ENCODE measurements at places on chromosomes 16 and 17. TPM values are rescaled to one million over a fixed set of nuclear protein-coding genes. Genes with fewer than 3 reads are reported as not detected.
A peak's percentile ranks its signal among the peaks of the same experiment; 100 is the strongest.

GRCh38 chr17:4998027-4998731 is 429 bp downstream of the KIF1C start:
- no peak for DNase-seq

DNA sequence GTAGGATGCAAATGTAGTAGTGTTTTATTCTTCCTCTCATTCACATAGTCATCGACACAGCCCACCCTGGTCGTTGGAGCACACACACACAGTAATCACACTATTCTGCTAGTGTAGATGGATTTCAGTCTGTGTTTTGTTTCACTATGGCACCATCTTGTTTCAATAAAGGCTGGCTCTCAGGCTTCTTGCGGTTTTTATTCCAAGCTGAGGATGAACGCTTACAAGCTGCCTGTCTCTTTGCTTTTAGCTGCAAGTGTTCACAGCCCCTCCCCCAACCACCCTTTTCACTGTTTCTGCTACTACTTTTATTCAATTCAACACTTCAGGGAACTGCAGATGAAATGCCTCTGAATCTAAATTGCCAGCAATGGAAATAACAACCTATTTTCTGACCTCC is 140.9 kb upstream of the PMFBP1 start:
- no peak for DNase-seq

DNA sequence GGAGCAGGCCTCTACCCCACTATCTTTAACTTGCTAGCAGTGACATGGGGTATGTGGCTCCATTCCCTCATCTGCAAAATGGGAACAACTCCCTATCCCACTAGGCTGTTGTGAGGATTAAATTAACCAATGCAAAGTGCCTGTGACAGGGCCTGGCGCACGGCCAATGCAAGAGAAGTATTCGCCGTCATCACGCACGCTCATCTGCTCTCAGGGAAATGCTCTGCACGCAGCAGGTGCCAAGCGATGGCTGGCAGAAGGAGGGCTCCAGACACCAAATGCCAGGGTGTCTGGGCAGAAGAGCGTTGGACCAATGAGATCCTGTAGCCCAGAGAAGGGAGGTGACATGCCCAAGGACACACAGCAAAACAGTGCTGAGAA is 17.3 kb downstream of the FAM83G start:
- no peak for DNase-seq

GRCh38 chr17:42016411-42016831 is 818 bp downstream of the DNAJC7 start:
- DNase-seq = no peak

DNA sequence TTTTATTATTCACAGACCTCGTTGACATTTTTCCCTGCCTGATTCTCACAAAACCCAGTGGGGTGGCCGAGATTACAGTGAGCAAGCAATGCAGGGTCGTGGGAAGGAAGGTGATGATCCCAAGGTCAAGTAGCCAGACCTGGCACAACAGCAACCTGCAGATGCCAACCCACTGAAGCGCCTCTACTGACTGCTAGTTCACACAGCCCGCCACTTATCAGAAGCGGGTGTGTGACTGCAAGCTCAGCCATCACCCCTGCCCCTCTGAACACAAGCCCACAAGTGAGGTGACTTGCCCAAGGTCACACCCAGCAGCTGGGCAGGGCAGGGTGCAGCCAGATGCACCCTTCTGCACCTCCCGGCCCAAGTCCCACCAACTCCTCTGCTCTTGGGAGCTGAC is 7.1 kb downstream of the TFAP4 start:
- DNase-seq = no peak

- DNase-seq = peak; percentile 90
These were observed at the start of gene ITPRIPL2 for GRCh38 chr16:19113577-19114358. Gene ITPRIPL2, plus strand, starts transcription at chr16:19113964. Its CDS starts 498 bp downstream, at chr16:19114462.

- DNase-seq = no peak
These were observed 54.6 kb downstream of the ABR start for GRCh38 chr17:1124896-1125787.

DNA sequence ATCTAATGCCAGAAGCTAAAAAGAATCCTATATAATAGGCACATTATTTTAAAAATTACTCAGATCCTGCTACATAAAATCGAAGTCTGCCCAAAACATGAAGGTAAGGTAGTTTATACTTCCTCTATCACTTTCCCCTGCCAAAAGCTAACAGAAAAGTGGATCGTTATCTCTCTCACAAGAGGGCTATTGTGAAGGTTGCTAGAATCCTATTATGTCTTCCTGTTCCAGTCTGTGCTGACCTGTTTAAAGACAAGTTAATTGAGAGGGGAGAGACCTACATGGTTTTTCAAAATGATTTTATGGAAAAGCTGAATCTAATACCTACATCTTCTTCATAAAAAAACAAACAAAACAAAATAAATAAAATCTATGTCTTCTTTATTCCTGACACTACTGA is 1410.9 kb upstream of the CDH8 start:
- no peak for DNase-seq

GRCh38 chr16:31423241-31423640 is 4.9 kb downstream of the COX6A2 start:
- no peak for DNase-seq

DNA sequence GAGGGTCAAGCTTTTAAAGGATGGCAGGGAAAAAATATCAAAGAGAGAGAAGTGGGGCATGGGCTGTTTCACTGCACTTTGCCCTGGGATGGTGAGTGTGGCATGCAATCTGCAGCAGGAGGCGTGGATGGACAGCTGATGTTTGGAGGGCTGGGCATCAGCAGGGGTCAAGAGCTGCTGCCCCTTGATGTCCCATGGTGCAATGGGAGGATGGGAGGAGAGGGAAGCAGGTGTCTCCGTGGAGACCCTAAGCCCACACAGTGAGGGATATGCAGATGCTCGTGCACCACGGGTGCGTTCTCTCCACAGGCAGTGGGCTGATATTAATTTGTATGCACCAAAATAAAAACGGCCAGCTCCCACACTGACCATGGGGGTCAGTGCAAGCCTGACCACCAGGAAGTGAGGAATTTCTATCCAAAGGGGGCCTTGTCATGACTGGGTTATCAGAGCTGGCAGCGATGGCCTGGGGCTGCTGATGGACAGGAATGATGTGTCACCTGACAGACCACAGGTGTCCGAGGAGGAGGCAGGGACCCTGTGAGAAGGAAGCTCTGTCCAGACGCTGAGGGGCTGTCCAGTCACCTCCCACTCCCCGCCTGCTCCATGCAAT is 183.6 kb downstream of the IRF8 start:
- no peak for DNase-seq

GRCh38 chr17:17491546-17491988 is 4.6 kb downstream of the RASD1 start:
- no peak for DNase-seq

The OR3A2 gene
- total RNA-seq = not detected

The ABCA8 gene
- total RNA-seq = 30.0 TPM

The PYY gene
- total RNA-seq = not detected

The SLC16A5 gene
- total RNA-seq = 4.1 TPM

The TNFRSF17 gene
- 0.73 TPM for total RNA-seq

Data from uterus (tissue), 4 donors.